NCI-H524 (cell line): ENCODE measurements at places on chromosomes 11 and 22.
A peak's percentile ranks its signal among the peaks of the same experiment; 100 is the strongest.

DNA sequence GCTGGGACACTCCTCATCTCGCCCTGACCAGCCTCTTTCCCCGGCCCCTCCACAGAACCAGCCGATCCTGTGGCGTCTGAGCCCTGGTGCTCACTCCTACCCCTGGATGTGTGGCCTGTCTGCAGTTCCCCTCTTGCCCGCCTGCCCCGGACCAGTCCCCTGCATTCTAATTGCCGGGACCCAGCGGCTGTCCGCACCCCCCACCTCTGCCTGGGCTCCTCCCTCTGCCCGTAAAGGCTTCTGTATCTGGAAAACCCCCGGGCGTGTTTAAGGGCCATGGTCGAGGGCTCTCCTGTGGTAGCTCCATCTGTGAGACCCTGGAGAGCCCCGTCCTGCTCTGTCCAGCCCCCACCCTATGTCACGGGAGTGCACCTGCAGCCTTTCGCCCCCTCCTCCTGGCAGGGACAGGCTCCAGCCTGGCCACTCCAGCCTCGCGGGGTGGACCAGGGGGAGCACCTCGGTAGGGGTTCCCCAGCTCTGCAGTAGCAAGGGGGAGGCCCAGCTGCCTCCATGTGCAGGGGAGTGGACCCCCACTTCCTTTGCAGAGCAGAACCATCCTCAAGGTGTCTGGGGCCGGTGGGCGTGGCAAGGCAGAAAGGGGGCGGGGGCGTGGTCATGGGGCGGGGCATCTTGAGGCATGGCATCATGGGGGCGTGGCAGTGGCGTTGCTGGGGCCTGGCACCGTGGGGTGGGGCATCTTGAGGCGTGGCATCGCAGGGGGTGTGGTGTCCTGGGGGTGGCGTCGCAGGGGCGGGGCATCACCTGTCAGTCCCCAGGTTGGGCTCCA is 430.4 kb downstream of the TBC1D22A start:
- DNase-seq = no peak

DNA sequence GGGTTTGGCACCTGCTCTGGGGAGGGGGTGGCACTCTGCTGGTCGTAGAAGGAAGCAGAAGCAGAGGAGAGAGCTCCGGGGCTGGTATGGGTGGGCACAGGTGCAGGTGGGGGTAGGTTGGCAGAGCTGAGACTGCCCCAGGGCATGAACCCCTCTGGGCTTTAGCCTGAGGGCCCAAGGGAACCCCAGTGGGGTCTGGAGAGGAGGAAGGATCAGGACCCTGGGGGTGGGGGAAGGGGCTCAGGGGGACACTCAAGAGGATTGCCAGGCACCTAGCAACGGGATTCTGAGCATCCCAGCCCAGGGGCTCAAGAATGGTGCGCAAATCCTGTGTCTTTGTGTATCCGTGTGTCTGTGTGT is 6.3 kb downstream of the ALDH3B2 start:
- DNase-seq = no peak

GRCh38 chr11:122002926-122003325 is 113.1 kb downstream of the BLID start:
- DNase-seq = no peak

- peak; percentile 33 for DNase-seq
Observed at GRCh38 chr11:118956094-118956846, at the start of gene UPK2. TSS of gene UPK2 (plus strand) at chr11:118956298. CDS start at chr11:118956351, 53 bp downstream.

DNA sequence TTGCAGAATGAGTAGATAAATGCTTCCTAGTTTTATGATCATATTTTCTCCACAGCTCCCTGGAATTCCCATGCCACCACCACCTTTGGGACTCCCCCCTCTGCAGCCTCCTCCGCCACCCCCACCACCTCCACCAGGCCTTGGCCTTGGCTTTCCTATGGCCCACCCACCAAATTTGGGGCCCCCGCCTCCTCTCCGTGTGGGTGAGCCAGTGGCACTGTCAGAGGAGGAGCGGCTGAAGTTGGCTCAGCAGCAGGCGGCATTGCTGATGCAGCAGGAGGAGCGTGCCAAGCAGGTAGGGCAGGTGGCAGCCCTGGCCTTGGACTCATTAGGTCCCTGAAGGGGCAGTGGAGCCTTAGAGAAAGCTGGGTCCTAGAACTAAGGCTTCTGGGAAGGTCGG is 2.9 kb downstream of the SF3B2 start:
- no peak for DNase-seq
